ENCODE measurements at places on chromosomes 3 and 15.

DNA sequence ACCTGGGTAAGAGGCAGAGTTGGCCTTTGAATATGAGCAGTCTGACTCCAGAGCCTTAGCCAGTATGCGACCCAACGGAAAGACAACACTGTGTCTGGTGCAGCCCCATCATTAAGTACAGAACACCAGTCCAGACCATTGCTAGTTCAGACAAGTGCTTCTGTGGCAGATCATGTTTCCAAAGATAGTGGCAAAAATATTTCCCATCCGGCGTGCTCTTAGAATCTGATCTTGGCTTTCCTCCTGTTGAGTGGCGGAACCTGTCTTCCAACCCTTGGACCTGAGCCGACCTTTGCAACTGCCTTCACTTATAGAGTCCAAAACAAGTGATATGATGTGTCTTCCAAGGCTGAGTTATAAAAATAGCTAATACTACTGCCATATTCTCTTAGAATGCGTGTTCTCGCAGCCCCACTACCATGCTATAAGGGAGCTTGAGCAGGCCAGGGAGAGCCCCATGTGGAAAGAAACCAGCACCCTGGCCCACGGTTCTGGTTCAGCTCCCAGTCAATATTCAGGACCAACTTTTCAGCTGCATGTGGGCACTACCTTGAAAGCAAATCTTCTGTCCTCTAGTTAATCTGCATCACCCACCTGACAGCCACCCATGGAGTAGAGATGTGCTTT lies 322.4 kb upstream of the SLCO3A1 start:
- DNase-seq = no peak

GRCh38 chr15:90869140-90869541 lies 753 bp downstream of the FURIN start:
- no peak for DNase-seq

- no peak for DNase-seq
Measured at GRCh38 chr3:27720899-27721716, 1.0 kb downstream of the EOMES start.

DNA sequence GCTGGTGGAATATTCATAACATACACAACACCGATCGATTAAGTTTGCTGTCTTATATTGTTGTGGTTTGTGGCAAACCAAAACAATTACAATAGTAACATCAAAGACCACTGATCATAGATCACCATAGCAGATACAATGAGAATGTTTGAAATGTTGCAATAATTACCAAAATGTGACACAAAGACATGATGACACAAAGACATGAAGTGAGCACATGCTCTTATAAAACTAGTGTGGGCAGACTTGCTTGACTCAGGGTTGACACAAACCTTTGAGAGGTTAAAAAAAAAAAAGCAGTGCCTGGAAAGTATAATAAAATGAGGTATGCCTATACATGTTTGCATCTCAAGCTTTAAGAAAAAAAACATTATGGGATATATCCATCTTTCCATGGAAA lies 130.3 kb downstream of the NR1I2 start:
- no peak for DNase-seq

DNA sequence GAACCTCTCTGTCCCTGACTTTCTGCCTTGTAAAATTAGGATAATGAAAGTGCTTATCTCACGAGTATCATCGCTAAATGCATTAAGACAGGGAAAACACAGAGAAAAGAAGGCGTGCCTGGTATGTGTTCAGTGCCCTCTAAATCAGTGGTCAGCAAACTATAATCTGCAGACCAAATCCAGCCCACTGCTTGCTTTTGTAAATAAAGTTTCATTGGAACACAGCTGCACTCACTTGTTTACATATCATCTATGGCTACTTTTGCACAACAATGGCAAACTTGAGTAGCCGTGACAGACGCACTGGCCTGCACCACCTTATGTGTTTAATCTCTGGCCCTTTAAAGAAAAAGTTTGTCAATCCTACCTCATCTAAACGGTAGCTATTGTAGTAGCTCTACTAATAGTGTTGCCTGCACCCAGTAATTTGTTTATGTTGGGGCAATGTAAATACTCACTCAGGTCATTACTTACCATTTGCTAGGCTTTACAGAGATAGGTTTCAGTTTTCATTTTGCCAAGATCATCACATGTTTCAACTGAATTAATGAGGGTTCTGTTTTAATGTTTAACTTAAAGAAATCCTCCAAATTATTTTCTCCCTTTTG lies 229.4 kb downstream of the FEZF2 start:
- DNase-seq = no peak

GRCh38 chr3:192445770-192446644 lies 281.3 kb downstream of the FGF12 start:
- peak; percentile 45 for DNase-seq

- DNase-seq = no peak
Measured at GRCh38 chr15:81161160-81161673, 27.1 kb downstream of the CFAP161 start.

GRCh38 chr3:179158336-179159039 lies 10.3 kb downstream of the PIK3CA start:
- DNase-seq = no peak

GRCh38 chr15:56942118-56942517 lies 23.7 kb downstream of the TCF12 start:
- no peak for DNase-seq

GRCh38 chr3:128180436-128180835 lies 27.2 kb downstream of the EEFSEC start:
- DNase-seq = no peak

DNA sequence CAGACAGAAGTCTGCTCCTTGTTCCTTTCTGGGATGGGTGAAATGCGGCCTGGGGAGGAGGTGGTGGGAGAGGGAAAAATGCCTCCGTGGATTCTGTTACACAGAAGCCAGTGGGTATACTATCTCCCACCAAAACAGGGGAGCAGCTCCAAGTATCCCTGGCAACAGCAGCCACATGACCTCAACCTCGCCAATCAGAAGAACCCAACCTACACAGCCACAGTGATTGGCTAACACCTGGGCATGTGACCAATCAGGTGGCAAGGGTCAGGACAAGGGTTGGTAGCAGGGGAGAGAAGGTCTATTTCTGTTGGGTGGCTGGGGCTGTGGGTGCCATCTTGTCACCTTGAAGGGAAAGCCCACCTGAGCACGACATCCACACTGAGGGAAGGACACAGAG lies 9.1 kb upstream of the ACAD9 start:
- DNase-seq = no peak

DNA sequence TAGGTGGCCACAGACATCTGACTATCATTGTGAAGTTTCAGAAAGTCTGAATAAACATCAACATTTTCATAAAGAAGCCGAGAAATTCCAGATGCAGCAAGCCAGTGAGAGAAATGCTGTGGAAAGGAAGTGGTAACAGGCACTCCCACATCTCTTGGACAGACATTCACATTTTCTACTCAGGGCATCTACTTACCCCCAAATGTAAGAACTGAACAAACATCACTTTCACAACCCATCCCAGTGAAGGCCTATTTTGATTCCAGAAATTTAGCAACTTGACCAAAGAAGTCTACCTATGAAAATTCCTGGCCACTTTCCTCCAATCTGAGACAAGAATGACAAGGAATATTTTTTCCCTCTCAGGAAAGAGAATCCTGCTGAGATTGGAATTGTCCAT lies 224.8 kb upstream of the DCBLD2 start:
- no peak for DNase-seq

GRCh38 chr15:65091946-65092770 lies 15.6 kb downstream of the KBTBD13 start:
- DNase-seq = no peak

GRCh38 chr3:189995129-189995528 lies 125.6 kb downstream of the P3H2 start:
- no peak for DNase-seq

DNA sequence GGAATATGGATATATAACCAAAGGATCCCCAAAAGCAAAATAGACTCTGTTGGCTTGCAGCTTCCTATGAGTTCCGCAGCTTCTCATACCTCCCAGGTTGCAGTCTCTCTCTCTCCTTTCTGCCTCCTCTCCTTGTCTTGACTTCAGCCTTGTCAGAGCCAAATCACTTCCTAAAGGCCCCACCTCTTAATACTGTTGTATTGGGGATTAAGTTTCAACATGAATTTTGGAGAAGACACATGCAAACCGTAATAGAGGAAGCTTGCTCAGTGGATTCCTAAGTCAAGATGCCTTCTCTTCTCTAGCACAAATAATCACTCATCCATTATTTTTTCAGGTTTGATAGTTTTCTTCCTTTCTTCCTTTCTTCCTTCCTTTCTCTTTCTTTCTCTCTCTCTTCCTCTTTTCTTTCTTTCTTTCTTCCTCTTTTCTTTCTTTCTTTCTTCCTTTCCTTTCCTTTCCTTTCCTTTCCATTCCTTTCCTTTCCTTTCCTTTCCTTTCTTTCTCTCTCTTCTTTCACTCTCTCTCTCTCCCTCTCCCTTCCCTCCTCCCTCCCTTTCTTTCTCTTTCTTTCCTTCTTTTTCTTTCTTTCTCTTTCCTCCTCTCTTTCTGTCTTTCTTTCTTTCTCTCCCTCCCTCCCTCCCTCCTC lies 411.3 kb upstream of the TPM1 start:
- no peak for DNase-seq

- DNase-seq = no peak
Measured at GRCh38 chr15:101451266-101451799, 38.2 kb downstream of the PCSK6 start.

GRCh38 chr3:115819785-115820384 lies 196.6 kb downstream of the GAP43 start:
- DNase-seq = peak; percentile 24

- no peak for DNase-seq
Measured at GRCh38 chr3:179700716-179701115, 47.9 kb downstream of the USP13 start.

Measured in dorsolateral prefrontal cortex (tissue), 122 donors.